Stimulated activated CD4-positive, alpha-beta T cell treated with anti-CD3 and anti-CD28 coated beads, TNF-alpha, amount 100 ng/mL, for 24 hours (primary cell): ENCODE measurements at places on chromosomes 6 and 20.

DNA sequence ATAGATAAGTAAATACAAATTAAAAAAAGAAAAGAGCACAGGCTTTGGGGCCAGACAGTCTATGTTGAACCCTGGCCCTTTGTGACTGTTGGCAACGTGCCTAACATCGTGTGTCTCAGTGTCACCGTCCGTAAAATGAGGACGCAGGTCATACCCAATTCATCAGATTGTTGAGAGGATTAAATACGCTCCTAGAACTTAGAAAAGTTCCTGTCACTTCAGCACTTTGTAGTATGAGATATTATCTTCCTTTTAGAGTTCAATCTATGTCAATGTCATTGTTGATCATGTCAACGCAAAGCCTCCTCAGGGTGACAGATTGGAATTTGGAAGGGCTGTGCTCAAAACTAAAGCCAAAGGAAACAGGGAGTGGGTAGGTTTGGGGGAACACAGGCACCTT lies 21.7 kb downstream of the SERPINB1 start:
- no peak for DNase-seq

DNA sequence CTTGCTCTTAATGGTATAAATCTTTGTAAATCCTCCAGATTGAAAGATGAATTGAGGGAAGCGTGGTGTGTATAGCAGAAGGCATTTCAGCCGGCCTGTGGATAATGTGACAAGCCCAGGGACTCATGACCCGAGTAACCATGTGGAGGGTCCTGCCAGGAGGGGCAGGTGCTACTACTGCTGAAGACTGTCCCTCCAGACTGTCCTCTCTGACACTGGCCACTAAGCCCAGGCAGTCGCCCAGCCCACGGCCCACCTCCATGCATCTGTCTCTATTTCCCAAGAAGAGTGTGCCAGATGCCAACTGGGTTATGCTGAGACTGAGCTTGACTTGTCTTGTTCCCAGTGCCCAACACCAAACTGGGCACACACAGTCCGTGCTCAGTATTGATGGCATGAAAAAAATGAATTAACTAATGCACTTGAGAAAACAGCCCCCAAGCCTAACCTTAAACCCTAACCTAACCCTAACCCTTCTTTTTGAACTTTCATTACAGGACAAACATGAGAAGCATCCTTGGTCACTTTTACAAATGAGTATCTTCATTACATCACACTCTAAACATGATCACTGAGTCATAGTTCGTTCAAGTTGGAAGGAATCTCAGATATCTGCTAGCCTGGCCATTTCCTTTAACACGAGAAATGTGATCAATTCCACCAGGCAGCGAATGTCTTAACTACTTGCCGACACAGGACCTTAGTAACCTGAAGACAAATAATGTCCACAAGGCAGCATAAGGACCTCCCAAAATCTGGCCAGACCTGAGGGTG lies 182.2 kb upstream of the RREB1 start:
- no peak for DNase-seq

DNA sequence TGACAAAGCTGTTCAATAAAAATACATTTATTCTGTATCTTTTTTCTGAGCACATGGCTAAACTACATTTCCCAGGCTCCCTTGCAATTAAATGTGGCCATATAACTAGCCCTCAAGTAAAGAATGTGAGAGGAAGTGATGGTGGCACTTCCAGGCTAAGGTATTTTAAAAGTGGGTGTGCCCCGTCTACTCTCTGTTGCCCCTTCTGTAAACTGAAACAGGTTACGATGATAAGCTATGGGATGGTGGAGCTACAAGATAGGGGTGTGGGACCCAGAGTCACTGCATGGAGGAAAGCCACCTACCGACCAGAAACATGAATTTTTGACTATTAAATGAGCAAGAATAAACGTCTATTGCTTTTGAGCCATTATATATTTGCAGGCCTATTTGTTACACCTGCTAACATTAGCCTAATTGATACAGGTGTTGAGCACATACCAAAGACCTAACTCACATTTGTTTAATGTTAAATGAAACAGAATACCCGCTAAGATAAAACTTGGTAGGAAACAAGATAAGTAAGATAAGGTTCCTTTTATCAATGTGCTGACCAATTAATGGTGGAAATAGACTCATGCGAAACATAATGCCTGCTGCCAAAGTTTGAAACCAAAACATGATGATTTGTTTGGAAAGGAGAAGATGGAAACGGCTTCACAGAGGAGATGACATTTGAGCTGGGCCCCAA lies 3.1 kb downstream of the FYN start:
- DNase-seq = no peak

GRCh38 chr6:136250686-136251008 lies 536 bp upstream of the MTFR2 start:
- no peak for DNase-seq

GRCh38 chr6:142746524-142746923 lies 198.5 kb downstream of the HIVEP2 start:
- DNase-seq = no peak
